ENCODE measurements at places on chromosomes 2 and 18.
A peak's percentile ranks its signal among the peaks of the same experiment; 100 is the strongest.

GRCh38 chr2:126657148-126657635, 1.2 kb downstream of the GYPC start:
- peak; percentile 95 for DNase-seq

DNA sequence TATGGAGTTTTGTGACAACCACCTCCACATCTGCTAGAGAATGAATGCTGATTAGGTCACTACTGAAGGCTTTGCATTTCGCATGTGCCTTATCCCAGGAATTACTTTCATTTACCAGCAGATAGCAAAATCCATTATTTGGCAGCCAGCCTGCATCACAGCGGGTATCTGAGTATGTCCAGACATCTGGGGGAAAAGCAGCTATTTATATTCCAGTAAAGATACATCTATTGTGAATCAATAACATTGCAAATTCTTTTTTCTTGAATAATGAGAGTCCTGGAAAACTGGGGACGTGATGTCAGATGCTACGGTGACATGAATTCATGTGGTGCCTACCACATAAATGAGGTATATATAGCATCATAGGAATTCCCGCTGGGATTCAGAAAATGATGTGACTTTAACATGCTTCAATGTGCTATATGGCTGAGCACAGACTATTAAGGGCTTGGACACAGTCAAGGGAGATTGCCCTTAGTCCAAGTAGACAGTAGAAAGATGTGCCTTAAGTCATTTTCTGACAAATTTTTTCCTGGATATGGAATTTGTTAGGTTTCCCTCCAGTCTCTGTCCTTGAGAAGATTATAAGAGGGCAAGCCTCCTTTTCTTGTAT, 84.2 kb upstream of the CD302 start:
- DNase-seq, result no peak

- DNase-seq, result no peak
These were observed 14.3 kb downstream of the HTR2B start for GRCh38 chr2:231110551-231110950.

DNA sequence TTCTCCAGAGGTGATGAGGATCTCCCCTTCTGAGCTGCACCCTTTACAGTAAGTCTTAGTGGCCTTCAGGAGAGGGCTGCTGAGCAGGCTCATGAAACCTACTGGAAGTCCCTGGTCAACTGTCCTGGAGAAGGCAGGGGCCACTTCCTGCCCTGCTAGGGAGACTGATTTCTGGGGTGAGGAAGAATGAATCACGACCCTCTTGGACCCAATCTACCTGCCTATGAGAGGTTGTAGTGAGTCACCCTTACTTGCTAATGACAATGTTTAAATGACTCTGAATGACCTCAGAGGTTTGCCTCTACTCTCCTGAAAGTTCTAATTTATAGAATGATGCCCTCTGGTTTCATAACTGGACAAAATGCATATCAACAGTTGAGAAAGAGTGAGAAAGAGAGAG, 79.4 kb upstream of the FAM136A start:
- no peak for DNase-seq

GRCh38 chr18:9885170-9886004, at the start of gene TXNDC2:
TSS of gene TXNDC2 (plus strand) at chr18:9885973. CDS start at chr18:9886681, 708 bp downstream.
- no peak for DNase-seq

DNA sequence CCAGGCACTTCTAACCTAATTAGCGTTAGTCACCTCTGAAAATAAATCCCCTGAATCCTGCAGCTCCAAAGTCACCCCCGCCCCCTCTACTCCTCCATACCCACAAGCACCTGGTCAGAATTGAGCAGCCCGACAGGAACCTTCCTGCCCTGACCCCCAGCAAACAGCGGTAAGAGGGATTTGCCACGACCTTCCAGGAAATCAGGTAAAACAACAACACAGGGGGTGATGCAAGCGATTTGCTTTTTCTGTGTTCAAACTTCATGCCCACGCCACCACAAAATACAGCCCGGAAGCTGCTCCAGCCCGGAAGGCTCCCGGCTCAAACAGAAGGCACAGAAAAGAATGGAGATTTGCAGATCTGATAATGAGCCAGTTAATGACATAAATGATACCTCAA, 367.1 kb downstream of the GPD2 start:
- DNase-seq, result no peak

Data from H4 (cell line).